ENCODE measurements at places on chromosomes 7 and 10. TPM values are rescaled to one million over a fixed set of nuclear protein-coding genes. Genes with fewer than 3 reads are reported as not detected.

GRID1 gene
- total RNA-seq = 16.5 TPM

PTN gene
- total RNA-seq = 182 TPM

GIMAP1 gene
- total RNA-seq = 0.94 TPM

SPDYE6 gene
- 0.16 TPM for total RNA-seq

NCF1 gene
- total RNA-seq = not detected

NEBL gene
- total RNA-seq = 61.1 TPM

GLI3 gene
- 4.1 TPM for total RNA-seq

HTR7 gene
- total RNA-seq = 8.0 TPM

HTR5A gene
- 0.62 TPM for total RNA-seq

GPR26 gene
- total RNA-seq = 3.1 TPM

CDH23 gene
- total RNA-seq = 1.2 TPM

GDF2 gene
- total RNA-seq = not detected

MMD2 gene
- total RNA-seq = 0.94 TPM

C7orf57 gene
- total RNA-seq = 0.78 TPM

All from occipital lobe (tissue), 3 donors.